Mesenteric fat pad (tissue), 1 donor: ENCODE measurements at places on chromosomes 13 and 19. TPM values are rescaled to one million over a fixed set of nuclear protein-coding genes. Genes with fewer than 3 reads are reported as not detected.

DNA sequence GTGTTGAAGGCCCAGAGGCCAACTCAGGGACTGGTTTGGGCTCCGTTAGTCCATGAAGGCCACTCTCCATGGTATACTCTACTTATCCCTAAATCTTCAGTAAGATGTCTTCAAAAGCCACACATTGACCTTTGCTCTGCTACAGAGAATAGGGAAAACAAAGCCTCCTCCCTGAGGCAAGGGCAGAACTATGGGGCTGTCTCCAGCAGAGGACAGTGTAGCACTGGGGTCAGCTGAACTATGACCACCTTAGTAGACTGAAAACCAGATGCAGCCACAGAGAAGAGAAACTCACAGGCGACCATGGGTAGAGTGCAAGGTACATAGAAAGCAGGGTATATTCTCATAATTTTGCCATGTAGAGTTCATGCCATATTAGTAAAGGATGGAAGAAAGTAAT is 587.4 kb downstream of the LMO7 start:
- DNase-seq: no peak

DNA sequence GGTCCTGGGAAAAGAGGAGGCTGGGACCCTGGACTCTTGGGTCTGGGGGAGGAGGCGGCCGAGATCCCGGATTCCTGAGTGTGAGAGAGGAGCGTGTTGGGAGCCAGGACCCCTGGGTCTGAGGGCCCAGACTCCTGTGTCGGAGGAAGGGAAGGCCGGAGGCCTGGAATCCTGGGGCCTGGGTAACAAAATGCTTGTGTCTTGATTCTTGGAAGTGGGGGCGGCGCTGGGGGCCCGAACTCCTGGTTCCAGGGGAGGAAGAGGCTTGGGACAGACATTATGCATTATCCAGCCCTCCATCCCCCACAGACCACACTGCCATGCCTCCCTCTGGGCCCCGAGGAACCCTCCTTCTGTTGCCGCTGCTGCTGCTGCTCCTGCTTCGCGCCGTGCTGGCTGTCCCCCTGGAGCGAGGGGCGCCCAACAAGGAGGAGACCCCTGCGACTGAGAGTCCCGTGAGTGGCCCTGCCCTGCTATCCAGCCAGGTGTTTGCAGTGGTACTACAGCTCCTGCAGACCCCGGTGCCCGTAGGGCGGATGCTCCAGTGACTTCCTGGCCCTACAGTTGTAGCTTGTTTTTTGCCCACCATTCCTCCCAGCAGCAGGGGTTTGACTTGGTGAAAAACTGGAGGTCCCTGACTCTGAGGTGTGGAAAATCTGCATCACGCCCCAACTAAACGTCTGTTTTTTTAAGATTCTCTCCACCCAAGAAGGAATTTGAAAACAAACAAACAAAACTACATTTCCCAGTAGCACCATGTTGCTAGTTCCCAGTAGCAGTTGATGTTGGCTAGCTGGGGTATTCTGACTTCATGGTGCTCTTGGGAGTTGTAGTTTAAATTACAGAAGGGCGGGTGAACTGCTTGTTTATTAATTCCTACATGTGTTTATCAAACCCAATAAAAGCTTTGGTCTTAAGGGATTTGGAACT is 630 bp downstream of the NUCB1 start:
- DNase-seq: no peak

The EDNRB gene
- 144 TPM for total RNA-seq

GRCh38 chr13:114325729-114326128 is 11.4 kb downstream of the CHAMP1 start:
- DNase-seq: no peak

DNA sequence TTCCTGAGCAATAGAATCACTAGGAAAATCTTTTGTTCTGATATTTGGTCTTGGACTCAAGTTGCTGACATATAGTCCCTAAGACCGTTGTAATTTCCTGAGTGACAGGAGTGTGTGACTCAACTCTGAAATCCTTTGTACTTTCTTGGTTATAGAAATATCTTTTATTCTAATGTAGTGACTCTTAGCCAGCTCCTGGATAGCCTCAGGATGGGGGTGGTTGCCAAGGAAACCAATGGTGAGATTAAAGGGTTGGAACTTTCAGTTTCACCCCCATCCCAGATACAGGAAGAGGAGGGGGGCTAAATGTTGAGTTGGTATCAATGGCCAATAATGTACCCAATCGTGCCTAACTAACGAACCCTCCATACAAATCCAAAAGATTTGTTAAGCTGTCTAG is 41.8 kb downstream of the MBD3L2B start:
- DNase-seq: no peak

DNA sequence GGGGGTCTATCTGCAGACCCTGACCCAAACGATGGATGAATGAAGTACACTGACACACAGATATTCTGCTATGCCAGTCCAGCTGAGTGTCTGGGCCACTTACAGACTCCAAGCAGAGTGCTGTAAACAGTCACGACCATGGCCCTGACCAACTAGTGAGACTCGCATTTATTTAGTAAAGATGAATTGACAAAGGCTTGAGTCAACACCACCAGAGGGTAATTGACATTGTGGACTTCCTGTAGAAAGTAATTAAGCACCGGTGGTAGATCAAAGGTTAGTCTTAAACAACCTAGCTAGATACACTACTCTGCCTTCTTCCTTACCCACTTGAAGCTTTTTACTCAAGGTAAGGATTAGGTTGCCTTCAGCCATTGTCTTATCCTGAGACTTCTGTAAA is 63.4 kb upstream of the KPNA3 start:
- no peak for DNase-seq

The ZNF253 gene
- total RNA-seq: 6.5 TPM

DNA sequence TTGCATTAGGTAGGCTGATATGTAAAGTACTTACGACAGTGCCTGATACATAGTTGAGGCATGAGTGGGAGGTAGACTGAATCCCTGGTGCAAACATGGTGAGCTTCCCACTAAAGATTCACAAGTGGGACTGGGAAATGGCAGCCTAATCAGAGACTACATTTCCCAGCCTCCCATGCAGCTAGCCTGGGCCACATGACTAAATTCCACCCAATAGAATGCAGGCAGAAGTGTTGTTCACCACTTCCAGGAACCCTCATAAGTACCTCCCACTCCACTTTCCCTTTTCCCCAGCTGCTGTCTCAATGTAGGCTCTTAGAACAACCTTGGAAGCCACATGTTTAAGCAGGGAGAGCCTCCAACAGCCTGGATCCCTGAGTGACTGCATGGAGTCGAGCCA is 104.9 kb downstream of the CACNA1A start:
- no peak for DNase-seq

- no peak for DNase-seq
Measured at GRCh38 chr19:40802300-40803169, 3.5 kb downstream of the EGLN2 start.

The C19orf73 gene
- total RNA-seq: not detected

DNA sequence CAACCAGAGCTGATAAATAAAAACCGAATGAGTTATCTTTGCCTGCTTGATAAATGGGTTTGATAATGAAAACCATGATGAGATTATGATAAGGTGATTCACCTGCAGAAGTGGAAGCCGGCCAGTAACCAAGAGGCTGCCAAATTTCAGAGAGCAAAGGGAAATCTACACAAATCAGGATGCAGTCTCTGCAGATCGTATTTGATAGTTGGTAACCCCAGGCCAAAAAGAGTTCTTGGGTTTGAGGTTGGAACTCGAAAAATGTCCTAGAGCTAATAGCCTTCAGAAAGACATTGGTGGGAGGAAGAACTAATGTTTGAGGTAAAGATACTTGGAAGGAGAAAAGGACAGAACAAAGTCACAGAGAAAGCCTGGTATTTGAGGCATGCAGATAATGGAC is 9.6 kb upstream of the LATS2 start:
- no peak for DNase-seq

DNA sequence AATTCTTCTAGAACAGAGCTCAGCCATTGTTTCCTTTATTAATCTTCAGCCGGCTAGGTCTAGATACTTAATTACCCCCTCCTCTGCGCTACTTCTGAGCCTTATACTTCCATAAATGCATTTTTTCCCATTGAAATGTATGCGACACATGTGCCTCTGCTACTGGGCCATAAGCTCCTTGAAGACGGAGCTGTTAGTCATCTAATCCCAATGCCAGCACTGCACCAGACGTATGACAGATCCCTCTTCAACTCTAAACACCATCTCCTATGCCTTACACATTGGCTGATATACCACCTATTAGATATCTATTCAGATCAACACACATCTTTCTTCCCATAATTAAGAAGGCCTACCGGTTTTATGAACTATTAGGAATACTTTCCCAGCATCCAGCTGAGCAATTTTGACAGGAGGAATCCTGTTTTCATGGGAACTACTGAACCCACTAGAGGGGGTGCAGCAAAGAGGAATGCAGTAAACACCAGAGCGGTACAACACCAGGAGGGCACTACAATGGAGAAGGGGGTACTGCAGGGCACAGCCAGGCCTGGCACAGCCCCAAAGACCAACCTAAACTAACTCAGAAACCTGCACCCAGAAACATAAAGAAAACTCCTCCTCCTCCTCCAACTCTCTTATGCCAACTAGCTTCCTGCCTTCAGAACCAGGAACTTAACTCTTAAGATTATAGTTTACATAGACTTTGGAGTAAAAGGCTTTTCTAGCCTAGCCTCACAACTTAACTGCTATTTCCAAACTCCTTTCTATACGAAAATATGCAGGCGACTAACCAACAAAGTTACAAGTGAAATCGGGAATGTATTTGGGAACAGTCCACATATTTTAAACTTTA is 18.7 kb downstream of the STK24 start:
- no peak for DNase-seq

DNA sequence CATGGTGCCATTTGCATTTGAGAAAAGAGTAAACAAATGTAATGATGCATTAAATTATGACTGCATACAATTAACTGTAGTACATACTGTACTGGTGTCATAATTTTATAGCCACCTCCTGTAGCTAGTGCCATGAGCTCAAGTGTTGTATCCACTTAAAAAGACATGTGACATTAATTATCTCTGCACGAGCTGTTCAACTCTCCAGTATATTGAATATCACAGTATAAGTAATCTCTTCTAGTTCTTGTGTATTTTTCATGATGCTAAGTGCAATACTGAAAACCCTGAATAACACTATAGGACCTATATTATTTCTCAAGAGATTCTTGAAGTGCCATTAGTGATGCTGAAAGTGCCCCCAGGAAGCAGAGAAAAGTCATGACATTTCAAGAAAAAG is 387.3 kb downstream of the PCDH17 start:
- no peak for DNase-seq

The PRSS57 gene
- total RNA-seq: not detected

The NCR1 gene
- total RNA-seq: 0.51 TPM

The RASL11A gene
- total RNA-seq: 24.7 TPM

DNA sequence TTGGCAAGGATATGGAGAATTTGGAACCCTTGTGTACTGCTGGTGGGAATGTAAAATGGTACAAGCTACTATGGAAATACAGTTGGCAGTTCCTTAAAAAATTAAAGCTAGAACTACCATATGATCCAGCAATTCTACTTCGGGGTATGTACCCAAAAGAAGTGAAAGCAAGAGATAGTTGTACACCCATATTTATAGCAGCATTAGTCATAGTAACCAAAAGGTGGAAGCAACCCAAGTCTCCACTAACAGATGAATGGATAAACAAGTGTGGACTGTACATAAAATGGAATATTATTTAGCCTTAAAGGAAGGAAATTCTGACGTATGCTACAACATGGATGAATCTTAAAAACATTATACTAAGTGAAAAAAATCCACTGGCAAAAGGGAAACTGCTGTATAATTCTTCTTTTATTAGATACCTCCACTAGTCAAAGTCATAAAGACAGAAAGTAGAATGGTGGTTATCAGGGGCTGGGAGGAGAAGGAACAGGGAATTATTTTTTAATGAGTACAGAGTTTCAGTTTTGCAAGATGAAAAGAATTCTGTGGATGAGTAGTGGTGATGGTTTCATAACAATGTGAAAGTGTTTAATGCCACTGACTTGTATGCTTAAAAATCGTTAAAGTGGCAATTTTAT is 141.6 kb downstream of the RXFP2 start:
- DNase-seq: no peak

DNA sequence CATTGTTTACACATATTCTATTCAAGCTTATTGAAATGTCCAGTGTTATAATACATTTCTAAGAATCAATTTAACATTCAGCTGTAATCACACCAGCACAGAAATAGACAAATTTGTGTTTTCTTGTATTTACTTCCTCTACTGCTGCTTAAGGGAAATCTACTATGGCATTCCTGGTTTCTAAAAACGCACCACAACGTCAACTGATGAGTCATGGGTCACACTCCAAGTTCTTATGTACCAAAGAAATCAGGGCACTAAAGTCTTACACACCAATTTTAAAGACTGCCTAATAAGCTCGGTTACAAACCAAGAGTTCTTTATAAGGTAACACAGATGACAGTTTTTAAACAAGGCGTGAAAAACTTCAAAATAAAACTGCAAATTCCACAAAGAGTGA is 13.2 kb downstream of the LNX2 start:
- DNase-seq: no peak

The CLDND2 gene
- 4.4 TPM for total RNA-seq
